ENCODE measurements at places on chromosomes 3 and 15.
A peak's percentile ranks its signal among the peaks of the same experiment; 100 is the strongest.

- no peaks in the 10 kb centered on the region for H3K27me3 ChIP-seq
- no peaks in the 10 kb centered on the region for H3K36me3 ChIP-seq
- no peak for DNase-seq
- H3K4me3 ChIP-seq = no peak overlapping the region
- no peak overlapping the region for H3K27ac ChIP-seq
These were observed 35.4 kb upstream of the DUSP7 start for GRCh38 chr3:52091586-52092270.

DNA sequence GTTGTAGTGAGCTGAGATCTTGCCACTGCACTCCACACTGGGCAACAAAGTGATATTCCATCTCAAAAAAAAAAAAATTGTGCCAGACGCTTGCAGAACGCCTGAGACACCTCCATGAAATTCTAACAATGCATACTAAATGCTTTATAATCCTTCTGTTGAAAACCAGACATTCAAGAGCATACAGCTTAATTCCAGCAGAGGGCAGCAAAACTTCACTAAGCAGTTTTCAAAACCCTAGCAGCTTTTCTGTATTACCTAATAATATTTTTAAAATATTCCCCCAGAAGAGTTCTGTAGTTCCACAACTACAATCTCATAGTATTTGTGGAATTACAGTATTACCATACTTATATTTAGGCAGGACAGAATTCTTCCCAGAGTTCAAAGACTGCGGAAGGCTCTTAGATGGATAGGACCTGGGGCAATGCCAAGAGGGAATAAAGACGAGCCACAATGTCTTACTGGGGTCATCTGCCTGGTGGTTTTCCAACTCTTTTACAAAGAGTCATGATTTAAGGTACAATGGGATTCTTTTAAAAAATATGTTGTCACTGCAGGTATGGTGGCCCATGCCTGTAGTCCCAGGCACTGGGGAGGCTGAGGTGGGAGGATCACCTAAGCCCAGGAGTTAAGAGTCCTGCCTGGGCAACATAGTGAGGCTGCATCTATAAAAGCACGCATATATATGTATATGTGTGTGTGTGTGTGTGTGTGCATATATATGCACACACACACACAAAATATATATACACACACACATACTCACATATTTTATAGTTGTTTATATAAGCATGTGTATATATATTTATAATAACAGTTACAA lies 19.6 kb upstream of the TASOR start:
- H3K36me3 ChIP-seq = no peaks in the 10 kb centered on the region
- no peaks in the 10 kb centered on the region for H3K27me3 ChIP-seq
- no peak overlapping the region for H3K27ac ChIP-seq
- peaks cover 18% of the 10 kb centered on the region for H3K4me1 ChIP-seq
- no peak overlapping the region for H3K4me3 ChIP-seq
- peak; percentile 40 for DNase-seq

DNA sequence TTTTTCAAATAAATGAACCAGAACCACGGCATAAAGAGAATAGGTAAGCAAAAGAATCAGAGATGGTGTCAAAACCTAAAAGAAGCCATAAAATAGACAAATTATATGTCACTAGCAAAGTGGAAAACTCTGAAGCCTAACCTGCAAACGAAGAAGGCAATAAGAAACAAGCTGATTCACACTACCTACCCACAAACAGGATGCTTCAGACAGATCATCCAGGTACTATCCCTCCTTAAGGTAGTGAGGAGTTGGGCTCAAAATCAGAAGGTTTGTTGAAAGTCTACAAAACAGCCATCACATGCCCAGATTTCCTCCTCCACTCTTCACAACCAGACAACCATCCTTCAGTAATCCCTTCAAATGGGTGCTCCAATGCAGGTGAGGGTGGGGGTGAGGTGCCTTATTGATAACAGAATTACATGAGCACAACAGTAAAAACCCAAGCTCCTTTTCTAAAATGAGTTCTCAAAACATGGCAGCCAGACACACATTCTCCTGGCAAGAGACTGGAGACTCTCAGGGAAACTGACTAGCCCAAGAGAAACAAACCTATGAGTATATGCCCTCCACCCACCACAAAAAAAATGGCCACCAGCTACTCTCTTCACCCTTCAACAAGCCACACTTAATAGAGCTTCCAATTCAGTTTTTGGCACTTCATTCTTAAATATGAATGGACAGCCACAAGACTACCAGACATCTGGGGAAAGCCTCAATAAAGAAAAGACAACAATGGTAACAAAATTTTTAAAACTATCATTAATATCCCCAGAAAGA lies 6.4 kb downstream of the KPNA1 start:
- peak overlapping the region; percentile 6 for H3K27ac ChIP-seq
- H3K4me1 ChIP-seq = peaks cover 79% of the 10 kb centered on the region
- H3K4me3 ChIP-seq = no peak overlapping the region
- H3K27me3 ChIP-seq = no peaks in the 10 kb centered on the region

DNA sequence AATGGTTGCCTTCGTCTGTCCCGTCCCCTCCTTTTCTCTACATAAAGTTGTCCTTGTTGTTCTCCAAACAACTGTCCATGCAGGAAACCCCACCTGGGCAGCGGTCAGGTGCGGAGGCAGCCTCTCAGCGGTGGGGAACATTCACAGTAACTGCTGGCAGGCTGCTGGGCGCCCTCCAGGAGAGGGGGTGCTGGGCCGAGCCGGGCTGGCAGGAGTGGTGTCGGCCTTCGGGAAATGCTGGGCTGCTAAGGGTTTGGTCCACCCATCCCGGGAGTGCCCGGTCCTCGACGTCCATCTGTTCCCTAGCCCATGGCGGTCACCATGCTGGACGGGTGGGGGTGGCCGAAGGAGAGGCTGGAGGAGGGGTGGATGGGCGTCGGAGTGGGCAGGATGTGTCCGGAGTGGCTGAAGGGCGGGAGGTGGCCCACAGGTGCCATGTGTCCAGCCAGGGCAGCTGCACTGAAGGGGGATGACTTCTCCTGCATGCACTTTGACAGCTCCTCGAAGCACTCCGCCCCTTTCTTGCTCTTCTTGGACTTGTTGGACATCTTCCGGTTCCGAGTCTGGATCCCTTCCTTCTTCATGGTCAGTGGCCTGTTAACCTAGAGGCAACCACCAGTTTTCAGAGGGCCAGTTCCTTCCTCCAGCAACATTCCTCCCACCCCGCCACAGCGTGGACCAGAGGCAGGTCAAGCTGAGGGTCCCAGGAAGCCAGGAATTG lies 12.1 kb downstream of the GATA2 start:
- H3K36me3 ChIP-seq = no peaks in the 10 kb centered on the region
- no peak overlapping the region for H3K4me3 ChIP-seq
- H3K27me3 ChIP-seq = peaks cover 67% of the 10 kb centered on the region
- H3K4me1 ChIP-seq = peaks cover 16% of the 10 kb centered on the region
- DNase-seq = no peak
- no peak overlapping the region for H3K27ac ChIP-seq

DNA sequence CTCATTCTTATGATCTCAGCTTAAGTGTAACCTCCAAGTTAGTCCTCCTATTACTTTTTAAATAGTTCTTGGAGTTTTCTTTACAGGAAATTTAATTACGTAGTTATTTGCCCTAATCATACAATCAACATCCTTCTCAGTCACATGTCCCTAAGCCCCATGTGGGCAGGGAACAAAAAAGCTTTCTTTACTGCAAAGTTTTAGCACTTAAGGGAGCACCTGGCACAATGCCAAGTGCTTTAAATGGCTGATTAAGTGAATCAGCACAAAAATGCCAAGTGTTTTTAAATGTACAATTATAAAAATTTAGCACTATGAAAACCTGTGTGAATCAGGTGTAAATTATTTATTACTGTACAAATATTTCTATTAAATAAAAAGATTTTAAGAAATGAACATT lies 445.3 kb downstream of the C3orf38 start:
- no peak overlapping the region for H3K27ac ChIP-seq
- H3K4me1 ChIP-seq = no peaks in the 10 kb centered on the region
- H3K27me3 ChIP-seq = no peaks in the 10 kb centered on the region
- DNase-seq = no peak

DNA sequence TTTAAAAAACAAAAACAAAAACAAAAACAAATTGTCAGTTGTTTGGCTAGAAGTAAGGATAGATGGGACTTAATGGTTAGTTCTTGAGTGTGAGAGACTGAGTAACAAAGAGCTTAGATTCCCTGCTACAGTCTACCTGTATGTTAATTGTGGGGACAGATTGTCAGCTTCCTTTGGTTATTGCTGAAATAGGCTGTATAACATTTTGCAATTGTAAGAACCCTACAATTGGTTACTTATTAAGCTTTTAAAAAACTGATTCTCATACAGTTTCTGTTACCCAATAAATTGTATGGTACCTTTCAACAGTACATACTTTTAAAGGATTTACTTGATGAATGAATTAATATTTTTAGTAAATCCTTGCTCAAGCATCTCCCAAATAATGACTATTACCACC lies 35.3 kb downstream of the CLASP2 start:
- no peak for DNase-seq
- no peaks in the 10 kb centered on the region for H3K4me1 ChIP-seq
- H3K27ac ChIP-seq = no peak overlapping the region
- H3K4me3 ChIP-seq = no peak overlapping the region
- no peaks in the 10 kb centered on the region for H3K27me3 ChIP-seq
- peaks cover 41% of the 10 kb centered on the region for H3K36me3 ChIP-seq

DNA sequence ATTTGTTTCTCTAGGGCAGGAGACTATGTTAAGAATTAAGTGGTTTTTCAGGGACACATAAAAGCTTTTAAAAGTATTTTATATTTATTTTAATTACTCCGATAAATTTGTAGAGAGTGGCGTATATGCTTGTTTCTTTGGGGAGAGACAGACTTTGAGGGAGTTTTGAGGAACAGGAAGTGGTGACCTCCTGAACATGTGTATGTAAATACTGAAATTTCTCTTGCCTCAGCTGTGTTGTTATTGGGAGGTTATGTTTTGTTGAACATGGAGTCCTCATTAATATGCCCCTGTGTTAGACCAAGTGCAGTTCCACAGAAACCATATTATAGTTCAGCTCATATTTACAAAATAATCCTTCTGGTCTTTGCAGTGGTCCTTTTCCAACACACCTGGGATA lies 41.8 kb upstream of the UTS2B start:
- no peak overlapping the region for H3K4me3 ChIP-seq
- H3K4me1 ChIP-seq = peaks cover 2% of the 10 kb centered on the region
- H3K27me3 ChIP-seq = no peaks in the 10 kb centered on the region
- H3K36me3 ChIP-seq = peaks cover 3% of the 10 kb centered on the region
- no peak for DNase-seq

GRCh38 chr3:86723433-86723832 lies 267.5 kb downstream of the VGLL3 start:
- no peak overlapping the region for H3K4me3 ChIP-seq
- no peaks in the 10 kb centered on the region for H3K36me3 ChIP-seq
- DNase-seq = no peak
- no peaks in the 10 kb centered on the region for H3K27me3 ChIP-seq
- H3K4me1 ChIP-seq = no peaks in the 10 kb centered on the region

- H3K27me3 ChIP-seq = no peaks in the 10 kb centered on the region
- peaks cover 20% of the 10 kb centered on the region for H3K4me1 ChIP-seq
- no peak overlapping the region for H3K27ac ChIP-seq
- no peak overlapping the region for H3K4me3 ChIP-seq
- H3K36me3 ChIP-seq = peaks cover 29% of the 10 kb centered on the region
These were observed 453.9 kb downstream of the LPP start for GRCh38 chr3:188607805-188608315.

GRCh38 chr3:128089135-128089534 lies 34.5 kb downstream of the RUVBL1 start:
- no peak for DNase-seq
- no peaks in the 10 kb centered on the region for H3K4me1 ChIP-seq
- H3K4me3 ChIP-seq = no peak overlapping the region

DNA sequence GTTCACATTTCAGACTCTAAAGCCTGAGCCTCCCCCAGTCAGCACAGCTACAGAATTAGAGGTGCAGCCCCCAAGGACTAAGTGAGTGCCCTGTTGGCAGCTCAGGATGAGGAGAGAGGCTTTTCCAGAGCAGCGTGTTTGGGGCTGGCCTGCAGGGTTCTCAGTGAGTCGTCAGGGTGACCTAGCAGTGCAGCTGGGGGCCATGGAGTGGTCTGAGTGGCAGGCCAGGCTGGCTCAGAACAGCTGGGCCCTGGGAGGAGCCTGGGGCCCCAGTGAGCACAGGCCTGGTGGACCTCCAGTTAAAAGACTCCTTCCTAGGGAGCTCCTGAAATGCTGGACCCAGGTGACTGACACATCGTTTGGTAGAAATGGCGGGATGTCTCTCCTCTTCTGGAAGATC lies 108.3 kb downstream of the SLC49A4 start:
- H3K4me3 ChIP-seq = no peak overlapping the region
- H3K36me3 ChIP-seq = no peaks in the 10 kb centered on the region
- H3K27ac ChIP-seq = no peak overlapping the region
- H3K4me1 ChIP-seq = no peaks in the 10 kb centered on the region

GRCh38 chr3:87810452-87811016 lies 248.3 kb downstream of the CGGBP1 start:
- peaks cover 5% of the 10 kb centered on the region for H3K4me1 ChIP-seq
- no peak overlapping the region for H3K4me3 ChIP-seq
- peaks cover 6% of the 10 kb centered on the region for H3K27me3 ChIP-seq
- no peak for DNase-seq
- no peak overlapping the region for H3K27ac ChIP-seq

GRCh38 chr3:140359233-140359995 lies 318.4 kb upstream of the TRIM42 start:
- H3K36me3 ChIP-seq = no peaks in the 10 kb centered on the region
- peaks cover 6% of the 10 kb centered on the region for H3K27me3 ChIP-seq
- no peaks in the 10 kb centered on the region for H3K4me1 ChIP-seq
- H3K27ac ChIP-seq = no peak overlapping the region
